ENCODE measurements at places on chromosomes 11 and 22.

DNA sequence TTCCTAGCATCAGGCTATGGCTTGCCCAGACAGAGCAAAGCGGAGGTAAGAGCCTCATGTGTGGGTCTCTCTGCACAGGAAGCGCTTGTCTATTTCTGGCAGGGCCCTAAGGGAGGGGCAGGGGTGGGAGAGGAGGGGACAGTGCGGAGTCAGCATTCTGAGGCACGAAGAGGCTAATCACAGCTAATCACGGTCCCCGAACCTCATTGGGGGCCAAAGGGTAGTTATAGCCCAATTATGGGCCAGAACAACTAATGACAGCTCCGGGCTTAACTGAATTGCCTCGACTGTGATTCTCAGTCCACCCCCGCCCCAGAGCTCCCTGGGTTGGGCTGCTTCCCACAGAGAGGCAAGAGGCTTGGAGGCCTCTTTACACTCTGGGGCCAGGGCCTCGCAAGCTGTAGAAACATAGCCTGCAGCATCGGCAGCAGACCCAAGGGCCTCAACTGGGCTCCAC lies 72.7 kb upstream of the PRDM11 start:
- no peak for DNase-seq

GRCh38 chr11:103958475-103959215 lies 77.8 kb upstream of the DDI1 start:
- no peak for DNase-seq

DNA sequence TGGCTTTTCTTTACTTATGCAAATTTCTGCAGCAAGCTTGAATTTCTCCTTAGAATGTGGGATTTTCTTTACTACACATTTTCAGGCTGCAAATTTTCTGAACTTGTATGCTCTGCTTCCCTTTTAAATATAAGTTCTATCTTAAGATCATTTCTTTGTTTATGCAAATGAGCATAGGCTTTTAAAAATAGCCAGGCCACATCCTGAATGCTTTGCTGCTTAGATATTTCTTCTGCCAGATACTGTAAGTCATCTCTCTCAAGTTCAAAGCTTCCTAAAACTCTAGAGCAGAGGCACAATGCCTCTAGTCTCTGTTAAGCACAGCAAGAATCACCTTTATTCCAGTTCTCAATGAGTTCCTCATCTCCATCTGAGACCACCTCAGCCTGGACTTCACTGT lies 685.9 kb upstream of the LRRC4C start:
- no peak for DNase-seq

DNA sequence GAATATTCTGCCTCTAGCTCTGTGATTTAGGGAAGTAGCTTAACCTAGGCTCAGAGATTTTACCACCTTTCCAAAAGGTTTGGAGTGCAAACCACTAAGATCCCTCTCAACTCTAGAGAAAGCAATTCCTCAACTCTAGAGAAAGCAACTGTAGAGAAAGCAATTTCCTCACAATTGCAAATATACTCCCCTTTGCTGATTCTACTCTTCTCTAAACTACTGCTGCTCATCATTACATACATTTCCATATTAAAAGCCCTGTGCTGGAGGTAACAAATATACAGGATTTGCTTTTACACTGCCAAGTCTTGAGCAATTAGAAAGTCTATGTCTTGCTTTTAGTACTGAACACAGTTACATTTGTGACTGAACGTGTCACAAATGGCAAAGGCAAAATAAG lies 48.2 kb downstream of the ALG9 start:
- DNase-seq = no peak

- no peak for DNase-seq
Observed at GRCh38 chr11:77207618-77208313, 79.7 kb downstream of the MYO7A start.

DNA sequence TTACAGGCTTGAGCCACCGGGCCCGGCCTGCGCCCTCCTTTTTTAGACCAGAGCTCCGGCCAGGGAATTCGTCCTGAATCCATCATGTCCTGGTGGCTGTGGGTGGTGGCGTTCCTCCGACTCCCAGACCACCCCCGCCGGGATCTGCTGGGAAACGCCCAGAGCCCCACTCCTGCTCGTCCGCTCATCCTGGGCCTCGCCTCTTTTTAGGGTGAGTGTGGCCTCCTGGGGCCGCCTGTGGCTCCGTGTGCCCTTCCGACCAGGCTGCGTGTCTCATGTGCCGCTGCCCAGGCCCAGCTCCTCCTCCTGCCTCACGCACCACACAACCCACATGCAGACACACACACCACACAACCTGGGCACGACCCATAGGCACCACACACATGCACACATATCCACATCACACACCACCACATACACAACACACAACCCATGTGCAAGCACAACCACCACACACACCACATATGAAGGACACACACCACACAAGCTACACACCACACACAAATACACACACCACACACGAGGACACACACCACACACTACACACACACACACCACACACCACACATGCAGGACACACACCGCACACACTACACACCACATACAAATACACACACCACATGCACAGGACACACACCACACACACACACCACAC lies 946.2 kb downstream of the BRD1 start:
- DNase-seq = no peak

DNA sequence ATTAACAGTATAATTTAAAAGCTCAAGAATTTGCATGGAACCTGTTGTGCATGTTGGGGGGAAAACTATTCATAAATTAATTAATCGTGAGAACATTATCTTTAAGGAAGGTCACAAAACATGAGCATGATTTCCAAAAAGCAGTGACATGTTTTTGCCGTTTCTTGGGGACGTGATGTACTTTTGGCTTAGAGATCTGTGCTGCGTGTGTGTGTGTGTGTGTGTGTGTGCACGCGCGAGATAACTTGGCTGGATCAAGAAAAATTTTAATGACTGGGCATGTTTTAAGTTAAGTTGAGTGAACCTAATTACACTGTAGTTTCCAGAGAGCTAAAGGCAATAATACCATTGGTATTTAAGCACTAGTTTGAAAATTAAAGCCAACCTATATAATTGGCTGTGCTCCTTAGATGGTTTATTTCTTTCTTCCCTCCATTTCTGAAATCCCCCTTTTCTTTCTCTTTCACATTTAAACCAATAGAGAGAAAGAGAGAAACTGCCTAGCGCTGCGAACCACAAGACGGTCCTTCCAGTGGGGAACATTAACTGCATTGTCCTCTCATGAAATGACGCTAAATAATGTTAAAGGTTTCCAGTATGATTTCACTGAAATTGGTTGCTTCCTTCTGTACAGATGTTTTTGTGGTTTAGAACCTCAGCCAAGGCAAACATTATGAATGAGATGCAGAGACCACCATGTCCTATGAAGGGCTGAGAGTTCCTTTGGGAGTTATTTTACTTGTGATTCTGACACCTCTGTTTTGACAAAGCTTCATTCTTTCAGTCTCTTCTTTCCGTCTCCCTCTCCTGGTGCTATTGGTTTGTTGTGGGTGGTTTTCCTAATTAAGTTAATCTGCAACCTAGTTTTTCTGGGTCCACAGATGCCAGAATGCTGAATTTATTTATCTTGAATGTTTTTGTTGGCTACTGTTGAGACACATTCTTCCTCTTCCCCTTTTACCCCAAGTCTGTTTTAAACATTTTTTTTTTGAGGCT lies 51.7 kb downstream of the ZBTB16 start:
- no peak for DNase-seq

GRCh38 chr11:120894202-120894985 lies 129.5 kb upstream of the TBCEL start:
- no peak for DNase-seq

DNA sequence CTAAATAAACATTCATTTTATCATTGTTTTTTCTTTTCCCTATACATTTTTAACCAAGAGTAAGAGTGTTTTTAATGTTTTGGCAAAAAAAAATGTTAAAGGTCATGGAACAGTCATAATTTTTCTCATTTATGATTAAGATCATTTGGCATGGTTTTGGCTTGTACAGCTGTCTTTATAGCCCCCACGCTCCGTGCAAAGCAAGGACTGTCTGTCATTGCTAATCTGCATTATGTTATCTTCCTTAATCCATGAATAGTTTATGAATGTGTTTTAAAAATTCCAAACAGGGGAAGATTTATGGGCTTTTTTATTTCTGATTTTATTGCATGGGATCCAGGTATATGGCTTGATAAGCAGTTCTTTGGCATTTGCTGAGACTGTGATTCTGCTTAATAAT lies 28.1 kb downstream of the PGM2L1 start:
- no peak for DNase-seq

DNA sequence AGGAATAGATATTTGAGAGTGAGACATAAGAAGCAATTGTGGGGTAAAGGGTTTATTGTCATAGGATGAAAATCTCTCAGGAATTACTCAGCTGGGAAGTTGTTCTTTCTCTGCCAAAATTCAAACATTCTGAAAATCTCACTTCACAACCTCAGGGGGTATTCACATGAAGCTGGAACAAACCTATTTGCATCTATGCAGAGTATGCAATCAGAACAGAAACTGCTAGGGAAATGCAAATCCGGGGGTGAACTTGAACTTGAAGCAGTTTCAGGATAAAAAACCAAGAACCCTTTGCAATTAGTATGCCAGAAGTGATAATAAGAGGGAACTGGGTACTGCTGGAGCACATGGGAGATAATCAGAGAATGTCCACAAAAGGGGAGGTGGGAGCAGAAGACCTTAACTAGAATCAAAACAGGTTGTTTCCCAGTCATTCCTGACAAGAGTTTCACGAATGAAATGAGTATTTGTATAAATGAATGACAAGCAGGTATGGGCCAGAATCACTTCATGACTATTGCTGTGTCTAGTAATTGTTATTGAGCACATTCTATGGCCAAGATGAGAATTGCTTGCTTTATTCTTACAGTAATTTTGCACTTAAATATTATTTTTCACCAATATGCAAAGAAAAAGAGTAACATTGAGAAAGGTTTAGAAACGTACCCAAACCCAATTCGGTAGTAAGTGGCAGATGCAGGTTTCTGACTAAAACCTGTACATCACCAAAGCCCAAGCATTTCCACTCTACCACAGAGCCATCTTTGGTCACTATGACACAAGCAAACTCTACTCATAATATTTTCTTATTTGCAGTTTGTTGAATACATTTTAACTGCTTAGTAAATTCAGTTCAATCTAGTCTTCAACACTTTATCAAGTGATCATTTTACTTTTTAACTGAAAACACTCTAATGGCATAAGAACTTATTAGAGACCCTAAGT lies 61.8 kb upstream of the UBASH3B start:
- no peak for DNase-seq

DNA sequence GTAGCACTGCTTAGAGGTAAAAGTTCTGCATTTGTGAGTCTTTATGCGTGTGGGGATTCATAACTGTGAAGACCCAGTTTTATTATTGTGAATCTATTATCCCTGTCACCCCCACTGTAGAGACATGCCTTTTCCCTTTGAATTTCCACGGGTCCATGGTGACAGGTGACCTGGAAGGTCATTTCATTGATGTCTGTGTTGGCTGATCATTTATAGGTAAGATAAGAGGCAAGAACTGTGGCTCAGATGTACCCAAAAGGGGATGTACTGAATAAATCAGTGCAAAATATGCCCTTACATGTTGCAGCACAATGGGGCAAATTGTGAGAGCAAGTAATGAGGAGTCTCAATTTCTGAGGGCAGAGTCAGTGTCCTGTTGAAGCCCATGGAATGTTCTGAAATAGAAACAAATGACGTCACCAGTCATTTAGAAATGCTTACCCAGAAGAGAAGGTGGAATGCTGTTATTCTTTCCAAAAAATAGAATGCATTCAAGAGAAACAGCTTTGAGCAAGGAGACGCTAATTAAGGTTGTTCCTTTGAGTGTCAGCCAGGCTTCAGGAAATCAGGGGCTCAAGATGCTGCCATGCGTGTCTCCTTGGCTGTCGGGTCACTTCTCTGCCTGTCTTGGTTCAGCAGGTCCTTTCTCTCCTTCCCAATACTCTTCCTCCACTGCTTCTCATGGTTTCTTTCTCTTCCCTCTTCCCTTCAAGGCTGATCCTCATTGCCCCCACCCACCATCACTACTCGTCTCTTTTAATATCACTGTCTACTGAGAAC lies 118.7 kb upstream of the E2F8 start:
- no peak for DNase-seq

DNA sequence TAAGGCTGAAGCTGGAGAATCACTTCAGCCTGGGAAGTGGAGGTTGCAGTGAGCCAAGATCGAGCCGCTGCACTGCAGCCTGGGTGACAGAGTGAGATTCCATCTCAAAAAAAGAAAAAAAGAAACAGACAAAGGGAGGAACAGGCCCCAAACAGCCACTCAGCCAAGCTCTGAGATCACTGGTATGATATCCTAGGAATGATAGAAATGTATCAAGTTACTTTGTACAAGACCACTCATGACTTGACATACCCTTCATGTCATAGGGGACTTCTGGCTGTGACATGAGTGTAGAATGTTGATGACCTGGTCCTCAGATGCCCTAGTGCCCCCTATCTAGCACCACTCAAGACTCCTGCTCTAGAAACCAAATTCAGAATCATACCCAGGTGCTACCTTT lies 216.5 kb downstream of the NAV2 start:
- DNase-seq = no peak

DNA sequence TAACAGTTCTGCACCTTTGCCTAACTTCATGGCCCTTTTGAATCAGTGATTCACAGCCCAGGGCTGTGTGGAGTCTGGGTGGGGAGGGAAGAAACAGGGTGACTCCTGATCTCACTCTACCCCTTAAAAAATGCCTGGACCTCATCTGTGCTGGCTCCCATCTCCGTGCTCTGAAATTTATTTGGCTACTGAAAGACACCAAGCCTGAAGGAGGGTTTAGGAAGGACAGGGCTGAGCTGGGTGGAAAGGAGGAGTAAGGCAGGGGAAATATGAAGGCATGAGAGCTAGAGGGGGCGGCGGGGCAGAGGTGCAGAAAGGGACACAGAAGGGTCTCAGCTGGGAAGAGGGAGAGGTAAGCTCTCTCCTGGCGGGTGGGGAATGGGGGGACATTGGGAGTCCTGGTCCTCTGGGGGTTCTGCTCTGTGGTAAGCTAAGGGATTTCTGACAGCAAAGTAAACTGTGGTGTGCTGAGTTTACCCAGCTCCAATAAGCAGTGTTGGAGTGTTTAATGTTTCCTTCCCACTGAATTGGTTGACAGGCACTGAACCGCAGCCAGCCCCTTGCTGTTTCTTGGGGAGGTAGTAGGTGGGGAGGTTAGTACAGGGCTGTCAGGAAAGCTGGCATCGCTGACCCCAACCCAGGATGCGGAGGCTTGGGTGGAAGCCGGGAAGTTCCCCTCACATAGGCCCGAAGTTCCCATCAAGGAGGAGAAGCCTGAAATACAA lies 71.1 kb downstream of the RPUSD4 start:
- DNase-seq = no peak

- no peak for DNase-seq
Observed at GRCh38 chr11:68524213-68524612, 63.7 kb downstream of the PPP6R3 start.

DNA sequence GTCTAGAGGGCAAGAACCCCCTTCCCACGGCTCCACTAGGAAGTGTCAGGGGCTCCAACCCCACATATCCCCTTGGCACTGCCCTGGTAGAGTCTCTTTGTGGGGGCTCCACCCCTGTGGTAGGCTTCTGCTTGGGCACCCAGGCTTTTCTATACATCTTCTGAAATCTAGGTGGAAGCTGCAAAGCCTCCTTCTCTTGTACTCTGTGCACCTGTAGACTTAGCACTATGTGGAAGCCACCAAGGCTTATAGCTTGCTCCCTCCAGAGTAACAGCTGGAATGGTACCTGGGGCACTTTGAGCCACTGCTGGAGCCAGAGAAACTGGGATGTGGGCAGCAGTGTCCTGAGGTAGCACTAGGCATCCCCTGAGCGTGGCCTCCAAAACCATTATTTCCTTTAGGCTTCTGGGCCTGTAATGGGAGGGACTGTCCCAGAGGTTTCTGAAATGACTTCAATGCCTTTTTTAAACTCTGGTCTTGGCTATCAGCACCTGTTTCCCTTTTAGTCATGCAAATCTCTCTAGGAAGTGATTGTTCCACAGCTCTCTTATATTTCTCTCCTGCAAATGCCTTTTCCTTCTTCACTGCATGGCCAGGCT lies 68.4 kb downstream of the TRAF6 start:
- DNase-seq = no peak

All from stimulated activated CD8-positive, alpha-beta memory T cell treated with anti-CD3 and anti-CD28 coated beads, Interleukin-2, amount 100 ng/mL, for 1 hour (primary cell).